ENCODE measurements at places on chromosomes 7 and 10.

DNA sequence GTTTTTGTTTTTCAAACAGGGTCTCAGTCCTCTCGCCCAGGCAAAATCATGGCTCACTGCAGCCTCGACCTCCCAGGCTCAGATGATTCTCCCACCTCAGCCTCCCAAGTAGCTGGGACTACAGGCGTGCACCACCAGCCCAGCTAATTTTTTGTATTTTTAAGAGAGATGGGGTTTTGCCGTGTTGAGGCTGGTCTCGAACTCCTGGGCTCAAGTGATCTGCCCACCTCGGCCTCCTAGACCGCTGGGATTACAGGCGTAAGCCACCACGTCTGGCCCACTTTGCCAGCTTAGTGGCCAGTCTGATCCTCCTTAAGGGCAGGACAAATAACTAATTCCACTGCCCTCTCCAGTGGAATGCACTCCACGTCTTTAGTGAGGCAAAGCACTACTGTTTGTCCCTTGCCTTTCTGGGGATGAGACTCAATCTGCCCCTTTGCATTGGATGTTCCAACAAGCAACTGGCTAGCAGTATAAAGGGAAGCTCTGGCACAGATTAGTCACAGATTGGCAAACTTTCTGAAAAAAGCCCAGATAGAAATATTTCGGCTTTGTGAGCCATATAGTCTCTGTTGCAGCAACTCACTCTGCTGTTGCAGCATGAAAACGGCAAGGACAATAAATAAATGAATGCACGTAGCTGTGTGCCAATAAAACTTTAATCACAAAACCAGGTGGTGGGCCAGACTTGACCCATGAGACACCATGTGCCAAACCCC, 143.8 kb upstream of the RHEB start:
- DNase-seq, result no peak

DNA sequence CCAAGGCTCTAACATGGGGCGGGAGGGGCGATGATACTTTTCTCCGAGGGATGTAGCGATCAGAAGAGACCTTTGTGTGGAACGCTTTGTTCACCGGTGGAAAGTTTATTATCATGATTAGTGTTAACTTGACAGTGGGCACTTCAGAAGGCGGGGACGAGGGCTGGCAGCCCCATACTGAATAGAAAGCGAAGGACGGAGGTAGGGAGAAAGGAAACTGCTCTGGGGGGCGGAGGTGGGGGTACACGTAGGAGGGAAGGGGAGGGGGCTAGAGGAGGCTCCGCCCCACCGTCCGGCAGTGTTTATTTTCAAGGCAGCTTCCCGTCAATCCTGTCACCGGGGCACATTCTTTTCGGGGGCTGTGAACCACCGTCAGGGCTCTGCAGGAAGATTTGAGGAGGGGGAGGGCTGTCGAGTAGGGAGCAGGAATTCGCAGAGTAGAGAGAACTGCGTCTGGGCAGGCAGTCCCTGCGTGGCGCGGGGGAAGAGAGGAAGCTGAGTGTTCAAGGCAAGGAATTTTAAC, 9.4 kb upstream of the NKX2-3 start:
- no peak for DNase-seq

GRCh38 chr10:76329891-76330575, 898.6 kb downstream of the LRMDA start:
- DNase-seq, result no peak

- DNase-seq, result no peak
Observed at GRCh38 chr10:19946791-19947190, 130.6 kb downstream of the PLXDC2 start.

GRCh38 chr10:73908853-73909539, 1.9 kb upstream of the PLAU start:
- peak; percentile 80 for DNase-seq

DNA sequence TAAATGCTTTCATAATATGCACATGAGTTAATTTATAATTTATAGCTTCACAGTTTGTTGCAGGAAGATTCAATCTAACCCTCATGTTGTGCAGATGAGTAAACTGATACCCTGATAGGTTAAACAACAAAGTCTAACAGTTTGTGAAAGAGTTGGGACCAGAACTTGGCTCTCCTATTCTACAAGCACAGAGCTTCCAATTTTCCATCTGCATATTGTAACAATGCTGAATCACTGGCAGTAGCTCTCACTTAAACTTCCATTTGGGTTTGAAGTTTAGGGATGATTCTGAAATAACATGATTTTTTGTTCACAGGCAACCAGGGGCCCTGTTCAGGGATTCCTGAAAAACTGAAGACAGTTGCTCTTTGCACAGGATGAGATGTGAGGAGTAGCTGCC, 179.3 kb downstream of the XPNPEP1 start:
- DNase-seq, result no peak

DNA sequence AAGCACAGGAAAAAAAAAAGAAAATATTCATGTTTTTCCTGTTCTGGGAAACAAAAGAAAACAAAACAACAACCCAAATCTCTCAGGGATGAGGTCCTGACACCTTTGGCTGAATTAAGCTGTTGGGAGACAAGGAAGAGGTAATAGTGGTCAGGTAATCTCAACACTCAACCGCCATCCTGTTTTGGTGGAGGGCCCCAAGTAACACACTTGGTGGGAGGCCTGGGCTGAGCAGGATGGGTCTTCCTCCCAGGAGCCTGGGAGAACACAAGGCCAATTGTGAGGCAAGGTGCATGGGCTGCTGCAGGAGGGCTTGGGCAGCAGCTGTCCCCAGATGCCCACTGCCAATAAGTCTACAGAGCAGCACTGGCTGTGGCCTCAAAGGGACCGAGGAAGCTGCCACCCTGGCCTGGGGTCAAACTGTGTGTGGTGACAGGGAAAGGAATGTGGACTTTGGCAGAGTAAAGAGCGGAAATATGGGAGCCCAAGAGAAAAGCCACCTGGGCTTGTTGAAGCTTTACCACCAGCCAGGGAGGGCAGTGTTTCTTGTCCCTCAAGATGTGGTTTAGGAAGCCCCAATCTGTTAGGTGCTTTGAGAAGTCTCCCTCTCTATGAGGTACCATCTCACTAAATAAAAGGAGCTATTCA, 93.5 kb upstream of the SLC25A13 start:
- DNase-seq, result no peak

DNA sequence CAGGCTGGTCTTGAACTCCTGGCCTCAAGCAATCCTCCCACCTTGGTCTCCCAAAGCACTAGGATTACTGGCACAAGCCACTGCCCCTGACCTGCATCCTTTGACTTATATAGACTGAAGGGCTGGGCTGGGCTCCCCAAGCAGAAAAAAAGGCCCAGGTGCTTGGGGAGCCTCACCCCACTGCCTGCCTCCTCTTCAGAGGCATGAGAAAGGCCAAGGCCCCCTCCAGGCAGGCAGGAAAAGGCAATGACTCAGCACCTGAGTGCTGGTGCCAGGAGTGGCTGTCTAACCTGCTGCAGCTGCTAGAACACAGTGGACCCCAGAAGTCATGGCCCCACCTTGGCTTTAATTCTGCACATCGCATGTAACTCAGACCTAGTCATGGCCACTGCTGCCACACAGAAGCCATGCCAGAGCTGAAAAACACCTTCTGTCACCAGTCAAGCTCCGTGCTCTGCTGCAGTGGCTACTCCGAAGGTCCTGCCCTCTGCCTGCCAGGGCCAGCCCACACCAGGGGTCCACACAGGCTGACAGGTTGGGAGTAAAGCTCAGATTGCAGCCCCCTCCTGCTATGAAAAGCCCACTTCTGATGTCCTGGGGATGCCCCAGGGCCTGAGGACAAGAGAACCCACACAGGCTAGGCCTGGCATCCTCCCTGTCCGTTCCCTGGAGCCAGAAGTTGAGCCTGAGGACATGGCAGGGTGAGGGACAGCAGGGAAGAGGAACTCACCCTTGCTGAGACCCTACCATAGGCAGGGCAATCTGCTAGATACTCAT, 48.5 kb downstream of the GRID1 start:
- no peak for DNase-seq

DNA sequence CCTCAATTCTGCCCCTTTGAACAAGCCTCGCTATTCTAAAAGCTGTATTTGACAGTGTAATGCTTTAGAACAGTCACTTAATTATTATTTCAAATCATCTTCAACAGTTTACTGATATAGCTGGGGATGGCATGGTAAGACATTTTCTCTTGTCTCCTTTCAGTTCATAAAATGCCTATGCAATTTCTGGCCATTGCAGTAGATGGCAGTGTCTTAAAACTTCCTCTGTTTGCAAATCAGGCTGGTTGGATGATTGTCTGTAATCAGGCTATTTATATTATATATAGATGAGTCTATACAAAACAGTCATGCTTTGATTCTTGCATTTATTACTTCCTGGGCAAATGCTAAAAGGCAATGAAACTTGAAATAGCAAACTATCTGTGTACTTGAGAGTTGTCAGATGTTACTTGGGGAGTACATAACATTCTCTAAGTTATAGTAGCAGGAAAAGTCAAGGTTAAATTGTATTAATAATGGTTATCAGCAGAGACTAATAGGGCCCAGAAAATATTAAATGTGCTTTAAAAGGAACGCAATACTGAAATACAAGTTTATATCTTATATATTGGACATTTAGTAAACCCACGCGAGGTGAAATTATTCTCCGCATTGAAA, 55.5 kb upstream of the LHFPL3 start:
- DNase-seq, result no peak

GRCh38 chr10:108445746-108446145, 1281.2 kb upstream of the SORCS1 start:
- DNase-seq, result no peak

- DNase-seq, result no peak
Observed at GRCh38 chr7:106814887-106815286, 50.2 kb upstream of the PIK3CG start.

- DNase-seq, result no peak
Observed at GRCh38 chr10:48714088-48714487, 29.4 kb downstream of the WDFY4 start.

GRCh38 chr7:24472093-24472492, 101.2 kb upstream of the PALS2 start:
- DNase-seq, result no peak

DNA sequence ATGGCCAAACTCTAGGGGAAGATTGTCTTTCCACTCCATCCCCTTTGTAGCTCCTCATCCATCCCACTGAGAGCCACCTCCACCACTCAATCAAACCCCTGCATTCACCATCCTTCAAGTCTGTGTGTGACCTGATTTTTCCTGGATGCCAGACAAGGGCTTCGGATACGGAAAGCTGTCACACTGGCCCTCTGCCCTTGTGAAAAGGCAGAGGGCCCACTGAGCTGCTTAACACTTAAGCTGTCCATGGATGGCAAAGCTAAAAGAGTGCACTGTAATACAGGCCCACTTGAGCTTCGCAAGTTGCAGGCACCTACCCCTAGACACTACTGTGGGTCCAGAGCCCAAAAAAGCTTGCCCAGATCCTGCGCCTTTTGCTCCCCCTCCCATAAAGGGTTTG, 237.2 kb downstream of the MAGI2 start:
- DNase-seq, result no peak

- no peak for DNase-seq
Observed at GRCh38 chr7:83077328-83077727, 85.4 kb downstream of the PCLO start.

DNA sequence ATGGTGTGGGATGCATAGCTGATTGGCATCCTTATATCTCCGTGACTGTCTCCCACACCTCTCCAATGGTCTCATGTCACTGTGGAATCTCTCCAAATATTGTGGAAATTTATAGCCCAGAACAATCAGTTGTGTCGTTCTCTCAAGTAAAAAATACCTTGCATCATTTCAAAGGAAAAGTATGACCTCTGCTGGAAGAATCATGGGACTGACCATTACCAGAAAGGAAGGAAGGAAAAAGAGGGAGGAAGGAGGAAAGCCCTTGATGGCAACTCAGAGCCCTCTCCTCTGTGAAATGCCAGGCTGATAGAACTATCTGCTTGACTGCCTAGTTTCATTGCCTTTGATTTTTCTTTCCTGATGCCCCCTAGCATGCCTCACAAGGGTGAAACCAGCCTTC, 76.3 kb downstream of the FOXI2 start:
- DNase-seq, result no peak

DNA sequence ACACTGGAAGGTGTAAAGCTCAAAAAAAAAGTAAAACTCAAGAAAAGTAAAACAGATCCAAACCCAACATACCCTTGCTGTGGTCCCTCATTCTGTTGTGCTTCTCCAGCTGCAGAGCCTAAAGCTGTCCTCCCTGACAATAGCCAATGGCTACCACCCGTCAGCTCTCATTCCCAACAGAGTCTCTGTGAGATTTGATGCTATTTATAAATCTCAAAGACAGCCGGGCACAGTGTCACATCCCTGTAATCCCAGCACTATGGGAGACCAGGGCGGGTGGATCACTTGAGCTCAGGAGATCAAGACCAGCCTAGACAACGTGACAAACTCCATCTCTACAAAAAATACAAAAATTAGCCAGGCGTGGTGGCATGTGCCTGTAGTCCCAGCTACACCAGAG, 116.0 kb downstream of the KMT2E start:
- no peak for DNase-seq

DNA sequence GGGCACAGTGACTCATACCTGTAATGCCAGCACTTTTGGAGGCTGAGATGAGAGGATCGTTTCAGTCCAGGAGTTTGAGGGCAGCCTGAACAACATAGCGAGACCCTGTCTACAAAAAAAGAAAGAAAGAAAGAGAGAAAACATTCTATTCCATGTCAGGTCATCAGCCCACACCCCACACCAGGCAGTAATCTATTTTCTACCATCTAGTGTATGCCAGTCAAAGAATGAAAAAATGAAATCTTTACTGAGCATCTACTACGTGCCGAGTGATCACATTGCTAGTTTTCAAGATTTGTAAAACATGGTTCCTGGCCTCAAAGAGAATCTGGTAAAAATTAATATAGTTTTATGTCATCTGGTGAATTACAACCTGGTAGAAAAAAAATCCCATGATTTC, 3.1 kb upstream of the EPHB4 start:
- no peak for DNase-seq

DNA sequence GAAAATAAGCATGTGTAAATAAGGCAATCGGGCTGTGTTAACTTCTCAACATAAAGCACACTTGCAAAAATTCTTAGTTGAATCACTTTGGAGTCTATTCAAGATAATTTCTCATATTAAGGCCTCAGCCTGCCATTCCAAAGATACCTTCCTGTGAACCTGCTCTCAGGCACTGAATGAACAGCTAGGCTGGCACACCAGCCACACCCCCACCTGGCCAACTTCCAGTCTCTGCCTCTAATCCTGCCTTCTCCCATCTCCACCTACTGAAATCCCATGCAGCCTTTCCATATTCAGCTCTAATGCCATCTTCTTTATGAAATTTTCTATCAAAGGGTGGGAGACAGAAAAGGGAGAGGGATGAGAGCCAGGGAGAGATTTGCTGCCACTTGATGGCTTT, 17.1 kb upstream of the MACROH2A2 start:
- no peak for DNase-seq

DNA sequence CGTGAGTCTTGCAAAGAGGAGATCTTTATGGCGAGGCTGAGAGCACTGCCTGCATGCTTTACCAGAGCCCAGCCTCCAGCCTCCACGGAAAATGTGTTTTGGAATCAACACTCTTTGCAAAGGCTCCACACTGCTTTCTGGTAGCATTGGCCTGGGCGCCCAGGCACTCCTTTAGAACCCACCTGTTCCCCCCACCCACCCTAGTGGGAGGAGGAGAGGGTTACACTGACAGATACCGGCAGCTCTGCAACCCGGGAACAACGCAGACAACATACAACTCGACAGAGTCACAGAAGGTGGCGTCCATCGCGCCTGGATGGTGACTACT, 5.5 kb upstream of the MNX1 start:
- no peak for DNase-seq

GRCh38 chr10:111338805-111339204, 262.0 kb downstream of the ADRA2A start:
- no peak for DNase-seq

GRCh38 chr10:27525819-27526218, 21.7 kb downstream of the RAB18 start:
- no peak for DNase-seq

Data from stimulated activated CD8-positive, alpha-beta memory T cell treated with anti-CD3 and anti-CD28 coated beads, Interleukin-7, amount 100 ng/mL, for 4 hours (primary cell).